ENCODE measurements at places on chromosomes 4 and X.

GRCh38 chrX:54292755-54293154, 65.1 kb downstream of the WNK3 start:
- DNase-seq: no peak

DNA sequence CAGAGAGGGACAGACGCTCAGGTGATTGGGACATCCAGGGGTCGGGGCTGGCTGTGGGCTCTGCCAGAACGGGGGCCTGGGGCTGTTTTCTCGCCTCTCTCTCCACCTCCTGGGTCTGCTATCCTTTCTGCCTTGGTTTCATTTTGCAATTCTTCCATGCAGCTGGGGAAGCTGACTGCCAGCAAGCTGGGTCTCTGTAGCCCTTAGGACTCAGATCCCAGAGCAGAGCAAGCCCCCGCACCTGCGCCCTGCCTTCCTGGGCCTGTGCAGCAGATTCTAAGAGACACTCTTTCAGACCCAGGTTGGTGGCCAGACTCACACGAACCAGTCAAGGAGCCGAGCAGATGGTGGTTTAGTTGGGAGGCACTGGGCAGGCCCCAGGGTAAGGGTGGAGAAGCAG, 59.1 kb upstream of the GRPEL1 start:
- DNase-seq: no peak

- peak; percentile 72 for DNase-seq
Measured at GRCh38 chr4:24105327-24106038, 215.6 kb upstream of the PPARGC1A start.

DNA sequence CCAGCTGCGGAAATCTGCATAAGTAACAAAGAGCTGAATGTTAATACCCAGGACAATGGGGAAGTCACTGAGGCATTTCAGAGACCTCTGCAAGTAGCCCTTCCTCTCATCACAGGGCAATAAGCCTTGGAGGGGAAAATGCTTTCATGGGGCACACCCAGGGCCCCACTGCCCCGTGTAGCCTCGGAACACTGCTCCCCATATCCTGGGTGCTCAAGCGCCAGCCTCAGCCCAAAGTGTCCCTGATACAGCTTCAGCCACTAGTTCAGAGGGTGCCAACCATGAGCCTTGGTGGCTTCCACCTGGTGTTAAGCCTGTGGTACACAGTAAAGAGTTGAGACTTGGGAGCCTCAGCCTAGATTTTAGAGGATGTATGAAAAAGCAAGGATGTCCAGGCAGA, 402.8 kb upstream of the CXorf51A start:
- DNase-seq: no peak

- no peak for DNase-seq
Measured at GRCh38 chrX:115589419-115589818, 28.4 kb downstream of the PLS3 start.

- DNase-seq: no peak
Measured at GRCh38 chrX:48902776-48903175, 5.0 kb downstream of the PQBP1 start.

DNA sequence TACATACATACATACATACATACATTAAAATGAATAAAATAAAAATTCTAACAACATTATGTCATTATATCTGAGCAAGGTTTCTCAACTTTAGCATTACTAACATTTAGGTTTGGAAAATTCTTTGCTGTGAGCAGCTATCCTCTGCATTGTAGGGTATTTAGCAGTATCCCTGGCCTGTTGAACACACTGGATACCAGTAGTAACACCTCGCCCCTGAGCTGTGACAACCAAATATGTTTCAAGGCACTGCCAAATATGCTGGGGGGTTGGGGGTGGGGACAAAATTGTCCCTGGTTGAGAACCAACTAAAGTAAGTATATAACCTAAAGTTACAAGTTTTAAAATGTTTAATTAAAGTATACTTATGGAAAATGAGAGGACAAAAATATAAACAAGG, 860.9 kb upstream of the FTHL17 start:
- DNase-seq: no peak

GRCh38 chr4:178086320-178086719, 644.1 kb upstream of the AGA start:
- DNase-seq: no peak

GRCh38 chr4:52846502-52846901, 15.6 kb upstream of the RASL11B start:
- DNase-seq: no peak

DNA sequence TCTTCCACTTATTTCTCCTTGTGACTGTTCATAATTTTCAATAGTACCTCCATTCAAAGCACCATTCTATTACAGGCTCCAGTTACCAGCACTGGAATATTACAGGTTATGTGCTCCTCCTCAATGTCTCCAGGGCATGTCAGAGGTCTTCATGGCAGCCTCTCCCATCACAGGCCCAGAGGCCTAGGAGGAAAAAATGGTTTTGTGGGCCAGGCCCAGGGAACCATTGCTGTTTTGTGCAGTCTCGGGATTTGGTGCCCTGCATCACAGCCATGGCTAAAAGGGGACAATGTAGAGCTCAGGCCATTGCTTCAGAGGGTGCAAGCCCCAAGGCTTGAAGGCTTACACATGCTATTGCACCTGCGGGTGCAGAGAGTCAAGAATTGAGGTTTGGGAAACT, 7.2 kb upstream of the PNMA3 start:
- no peak for DNase-seq

DNA sequence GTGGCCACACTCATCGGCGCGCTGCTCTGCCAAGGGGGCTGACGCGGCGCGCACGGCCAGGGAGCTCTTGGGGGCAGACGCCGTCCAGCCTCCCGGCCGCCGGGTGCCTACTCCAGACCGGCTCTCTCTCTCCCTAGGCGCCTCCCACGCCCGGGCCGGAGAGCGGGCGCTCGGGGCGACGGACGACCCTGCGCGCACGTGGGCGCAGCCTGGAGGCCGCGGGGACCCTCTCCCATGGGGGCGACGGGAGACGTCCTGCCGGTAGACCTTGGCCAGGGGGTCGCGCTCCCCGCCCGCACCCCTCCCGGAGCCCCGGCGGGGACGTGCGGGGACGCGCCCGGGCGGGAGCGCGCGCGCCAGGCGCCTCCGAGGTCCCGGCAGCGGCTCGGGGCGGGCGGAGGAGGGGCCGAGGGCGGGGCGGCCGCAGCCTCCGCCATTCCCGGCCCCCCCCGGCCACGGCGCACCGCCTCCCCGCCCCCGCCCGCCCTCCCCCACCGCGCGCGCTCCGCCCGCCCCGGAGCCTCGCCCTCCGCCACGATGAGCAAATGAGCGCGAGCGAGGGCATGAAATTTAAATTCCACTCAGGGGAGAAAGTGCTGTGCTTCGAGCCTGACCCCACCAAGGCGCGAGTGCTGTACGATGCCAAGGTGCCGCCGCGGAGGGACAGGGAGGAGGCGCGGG, at the start of gene MSL3:
Gene MSL3 (plus strand): TSS at position 519 of the 681 bp plus-strand sequence. CDS start 27 bp downstream, at position 546.
- no peak for DNase-seq

- DNase-seq: no peak
Measured at GRCh38 chr4:102554482-102554881, 53.3 kb downstream of the NFKB1 start.

DNA sequence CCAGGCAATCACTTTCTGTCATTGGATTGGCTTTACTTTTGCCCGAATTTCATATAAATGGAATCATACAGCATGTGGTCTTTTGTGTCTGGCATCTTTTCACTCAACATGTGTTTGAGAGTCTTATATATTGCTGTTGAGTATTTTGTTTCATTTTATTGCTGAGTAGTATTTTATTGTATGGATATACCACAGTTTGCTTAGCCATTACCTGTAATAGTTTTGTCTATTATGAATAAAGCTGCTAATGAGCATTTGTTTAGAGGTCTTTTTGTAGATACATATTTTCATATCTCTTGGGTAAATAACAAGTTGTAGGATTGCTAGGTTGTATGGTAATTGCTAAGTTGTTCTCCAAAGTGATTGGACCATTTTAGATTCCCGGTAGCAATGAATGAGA, 105.7 kb downstream of the WWC2 start:
- DNase-seq: no peak

DNA sequence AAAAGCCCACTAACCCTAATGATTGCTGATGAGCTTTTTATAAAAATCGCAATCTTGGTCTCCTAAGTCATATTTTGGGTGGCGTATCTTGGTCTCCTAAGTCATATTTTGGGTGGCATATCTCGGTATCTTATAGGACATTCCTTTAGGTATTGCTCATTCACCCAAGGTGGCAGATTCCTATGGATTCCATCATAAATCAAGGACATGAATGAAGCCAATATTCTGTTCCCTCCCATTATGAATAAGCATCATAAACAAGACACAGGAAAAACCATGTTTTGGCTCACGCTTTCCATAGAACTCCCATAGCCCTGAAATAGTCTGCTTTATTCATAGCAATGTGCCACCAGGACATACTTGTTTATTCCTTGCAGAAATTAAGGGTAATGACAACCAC, 95.0 kb upstream of the CD99 start:
- no peak for DNase-seq

- DNase-seq: no peak
Measured at GRCh38 chr4:4413373-4413725, 26.4 kb downstream of the NSG1 start.

DNA sequence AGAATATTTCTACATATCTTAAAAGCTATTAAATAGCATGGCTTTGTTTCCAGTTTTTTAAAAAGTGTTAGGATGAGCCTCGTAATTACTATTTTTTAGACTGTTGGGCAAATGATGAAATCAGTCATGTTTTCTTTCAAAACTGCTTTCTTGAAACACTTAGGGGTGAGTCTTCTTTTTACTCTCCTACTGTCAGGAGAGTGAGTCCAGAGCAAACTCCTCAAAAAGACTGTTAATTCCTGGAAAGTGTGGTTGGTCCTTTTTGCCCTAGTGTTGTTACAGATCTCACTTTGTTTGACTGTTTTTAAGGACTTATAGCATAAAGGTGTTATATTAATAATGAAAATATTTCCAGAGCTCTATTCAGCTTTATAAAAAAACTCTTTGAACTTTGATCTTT, 6.3 kb downstream of the GSTCD start:
- no peak for DNase-seq

DNA sequence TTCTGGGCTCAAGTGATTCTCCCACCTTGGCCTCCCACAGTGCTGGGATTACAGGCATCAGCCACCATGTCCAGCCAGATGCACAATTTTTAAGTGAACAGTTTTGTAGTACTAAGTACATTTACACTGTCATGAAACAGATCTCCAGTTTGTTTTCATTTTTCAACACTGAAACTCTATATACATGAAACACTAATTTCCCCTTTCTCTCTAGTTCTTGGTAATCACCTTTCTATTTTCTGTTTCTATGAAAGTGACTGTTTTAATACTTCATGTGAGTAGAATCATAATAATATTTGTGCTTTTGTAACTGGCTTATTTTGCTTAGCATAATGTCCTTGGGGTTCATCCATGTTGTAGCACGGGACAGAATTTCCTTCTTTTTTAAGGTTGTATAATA, 237.4 kb downstream of the CAMK2D start:
- no peak for DNase-seq

DNA sequence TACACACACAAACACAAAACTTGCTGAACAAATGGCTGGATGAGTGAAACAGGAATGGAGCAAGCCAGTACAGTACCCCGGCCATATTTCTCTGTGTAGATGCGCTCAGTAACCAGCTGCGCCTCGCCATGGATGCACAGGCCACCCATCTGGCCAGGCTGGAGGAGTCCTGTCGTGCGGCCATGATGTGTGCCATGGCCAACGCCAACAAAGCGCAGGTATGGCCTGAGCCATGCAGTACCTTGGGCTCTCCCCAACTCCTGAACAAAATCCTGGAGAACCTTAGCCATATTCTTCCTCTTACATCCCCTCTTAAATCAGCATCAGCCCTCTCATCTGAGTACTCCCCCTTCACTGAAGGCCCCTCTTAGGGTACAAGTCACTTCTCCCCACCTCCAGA, 4.4 kb downstream of the HSD17B10 start:
- no peak for DNase-seq

GRCh38 chr4:77619408-77619807, 13.8 kb downstream of the CXCL13 start:
- no peak for DNase-seq

GRCh38 chr4:101596781-101597552, 193.6 kb upstream of the BANK1 start:
- DNase-seq: no peak

- DNase-seq: no peak
Measured at GRCh38 chr4:103482893-103483292, 236.9 kb downstream of the TACR3 start.

- DNase-seq: no peak
Measured at GRCh38 chrX:19747652-19748610, 139.5 kb downstream of the SH3KBP1 start.

DNA sequence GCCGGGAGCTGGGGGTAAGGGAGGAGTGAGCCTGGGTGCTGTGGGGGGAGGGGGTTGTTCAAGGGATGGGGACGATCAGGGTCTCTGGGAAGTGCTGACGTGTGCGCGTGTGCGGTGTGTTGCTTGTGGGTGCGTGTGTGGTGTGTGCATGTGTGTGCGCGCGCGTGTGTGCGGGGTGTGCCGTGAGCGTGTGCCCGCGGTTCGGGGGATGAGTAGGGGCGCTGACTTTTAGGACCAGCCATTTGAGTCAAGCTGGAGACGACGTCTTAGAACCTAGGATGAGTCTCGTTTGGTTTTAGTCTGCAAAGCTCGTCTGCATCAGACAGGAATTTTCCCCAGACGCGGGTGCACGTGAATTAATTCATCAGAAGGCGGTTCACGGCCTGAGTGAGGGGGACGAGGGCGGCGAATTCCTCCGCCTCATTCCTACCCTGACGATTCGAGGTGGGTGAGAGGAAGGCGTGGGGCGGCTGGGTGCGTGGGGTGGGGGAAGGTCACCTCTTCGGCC, 950 bp upstream of the TMEM271 start:
- no peak for DNase-seq

DNA sequence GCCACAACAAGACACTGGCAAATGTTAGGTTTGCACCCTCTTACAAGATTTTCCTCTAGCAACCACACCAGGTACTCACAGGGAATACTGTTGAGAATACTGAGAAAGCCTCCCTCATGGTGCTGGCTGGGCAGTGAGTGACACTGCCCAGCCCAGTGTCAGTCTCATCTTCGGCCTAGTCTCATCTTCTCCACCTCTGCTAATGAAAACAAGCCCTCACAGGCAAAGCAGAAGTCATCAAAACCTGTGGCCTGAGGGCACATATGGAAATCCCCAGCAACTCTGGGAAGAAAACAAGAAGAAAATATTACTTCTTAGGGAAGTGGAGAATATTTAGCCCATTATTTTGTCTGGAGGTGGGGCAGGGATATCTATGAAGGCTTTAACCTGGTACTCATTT, 7.9 kb upstream of the ADAM29 start:
- DNase-seq: no peak

GRCh38 chrX:155048977-155049619, 21.8 kb downstream of the CMC4 start:
- DNase-seq: no peak

GRCh38 chr4:118345813-118346212, 7.0 kb downstream of the PRSS12 start:
- no peak for DNase-seq

GRCh38 chrX:153820601-153821000, 9.7 kb downstream of the PDZD4 start:
- DNase-seq: no peak

Measured in non-pigmented ciliary epithelial cell (primary cell).